8988T (cell line): ENCODE measurements at places on chromosomes 12 and 14.

GRCh38 chr12:56158926-56159461 lies 835 bp downstream of the MYL6 start:
- DNase-seq, result no peak

- no peak for DNase-seq
These were observed 759.6 kb upstream of the TMEM132C start for GRCh38 chr12:127507341-127507740.

GRCh38 chr14:61179061-61179690 lies 102.0 kb downstream of the TMEM30B start:
- no peak for DNase-seq

GRCh38 chr14:65210118-65210821 lies 108.0 kb upstream of the MAX start:
- DNase-seq, result no peak

DNA sequence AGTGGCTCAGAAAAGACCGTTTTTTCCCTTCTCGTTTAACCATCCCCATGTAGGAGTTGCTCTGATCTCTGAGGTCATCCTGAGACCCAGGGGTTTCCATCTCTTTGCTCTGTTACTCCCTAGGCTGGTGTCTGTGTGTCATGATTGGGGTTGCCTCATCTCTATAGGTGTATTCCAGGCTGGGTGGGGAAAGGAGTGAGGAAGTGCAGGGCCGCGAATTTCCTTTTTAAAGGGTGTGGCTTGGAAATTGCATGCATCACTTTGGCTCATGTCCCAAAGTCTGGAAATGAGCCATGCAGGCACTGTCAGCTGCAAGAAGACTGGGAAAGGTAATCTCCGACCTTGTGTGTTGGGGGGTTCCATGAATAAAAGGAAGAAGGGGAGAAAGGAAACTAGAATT lies 201.9 kb downstream of the AACS start:
- no peak for DNase-seq

DNA sequence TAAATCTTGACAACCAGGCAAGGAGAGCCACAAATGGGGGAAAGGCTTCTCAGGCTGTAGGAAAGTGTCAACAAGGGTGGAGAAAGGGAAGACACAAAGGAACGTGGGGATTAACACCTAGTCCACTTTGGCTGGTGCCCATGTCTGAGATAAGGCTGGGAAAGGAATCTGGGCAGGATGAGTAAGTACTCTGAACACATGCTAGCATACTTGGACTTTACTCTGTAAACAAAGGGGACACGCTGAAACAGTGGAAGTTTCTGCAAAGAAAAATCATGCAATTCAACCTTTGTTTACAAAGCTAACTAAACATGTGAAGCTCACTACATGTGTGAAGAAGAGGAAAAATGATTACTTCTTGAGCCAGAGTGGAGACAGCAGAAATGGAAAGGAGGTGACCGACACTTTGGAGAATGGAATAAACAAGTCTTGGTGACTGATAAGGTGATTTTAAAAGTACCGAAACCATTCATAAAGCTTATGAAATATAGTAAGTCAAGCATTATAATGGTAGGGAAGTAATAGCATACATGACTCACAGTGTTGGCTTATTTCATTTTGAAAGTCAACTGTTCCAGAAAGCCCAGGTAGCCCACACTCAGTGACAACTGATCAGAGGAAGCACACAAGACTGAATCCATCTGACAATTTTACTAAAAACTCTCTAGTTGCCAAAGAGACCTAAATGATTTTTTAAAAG lies 13.2 kb downstream of the CPNE8 start:
- DNase-seq, result no peak

GRCh38 chr12:116382686-116383530 lies 105.4 kb upstream of the MED13L start:
- DNase-seq, result no peak

DNA sequence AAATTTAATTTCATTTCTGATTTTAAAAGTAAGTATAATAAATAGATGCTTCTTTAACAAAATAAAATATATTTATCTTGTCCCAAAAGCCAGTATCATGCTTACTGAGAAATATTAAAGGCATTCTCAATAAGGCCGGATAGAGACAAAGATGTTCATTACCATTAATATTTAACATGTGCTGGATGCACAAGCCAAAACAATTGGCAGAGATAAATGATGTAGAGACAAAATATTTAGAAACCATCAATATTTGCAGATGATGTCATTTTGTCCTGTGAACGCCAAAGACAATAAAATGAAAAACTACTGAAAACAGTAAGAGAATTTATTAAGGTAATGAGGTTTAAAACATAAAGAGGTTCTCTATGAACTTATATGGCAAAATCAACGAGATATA lies 313.5 kb downstream of the ITPR2 start:
- DNase-seq, result no peak

DNA sequence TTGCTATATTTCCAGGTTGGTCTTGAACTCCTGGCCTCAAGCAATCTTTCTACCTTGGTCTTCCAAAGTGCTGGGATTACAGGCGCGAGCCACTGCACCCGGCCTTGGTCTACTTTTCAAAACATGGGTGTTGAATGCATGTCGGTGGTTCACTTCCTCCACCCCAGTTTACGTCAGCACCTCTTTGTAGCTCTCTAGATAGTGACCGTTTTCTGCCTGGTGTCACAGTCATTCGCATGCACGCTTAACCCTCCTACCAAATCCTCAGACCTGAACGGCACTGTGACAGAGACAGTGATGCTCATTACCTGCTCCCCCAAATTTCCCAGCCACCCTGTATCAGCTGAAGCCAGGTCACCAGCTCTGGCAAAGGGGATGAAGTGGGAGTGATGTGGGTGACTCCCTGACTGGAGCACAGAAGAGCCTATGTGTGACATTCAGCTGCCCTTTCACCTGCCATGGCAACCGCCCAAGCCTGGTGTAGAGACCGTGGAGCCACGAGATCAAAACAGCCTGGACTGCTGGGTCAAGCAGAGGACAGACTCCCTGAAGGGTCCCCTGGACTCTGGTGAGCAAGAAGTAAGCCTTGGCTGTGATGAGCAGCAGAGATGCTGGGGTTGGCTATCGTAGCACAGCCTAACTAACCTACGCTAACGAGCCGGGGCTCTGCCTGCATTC lies 66.2 kb upstream of the GPR68 start:
- DNase-seq, result no peak
